T-helper 22 cell (primary cell): ENCODE measurements at places on chromosomes 12 and 14.

DNA sequence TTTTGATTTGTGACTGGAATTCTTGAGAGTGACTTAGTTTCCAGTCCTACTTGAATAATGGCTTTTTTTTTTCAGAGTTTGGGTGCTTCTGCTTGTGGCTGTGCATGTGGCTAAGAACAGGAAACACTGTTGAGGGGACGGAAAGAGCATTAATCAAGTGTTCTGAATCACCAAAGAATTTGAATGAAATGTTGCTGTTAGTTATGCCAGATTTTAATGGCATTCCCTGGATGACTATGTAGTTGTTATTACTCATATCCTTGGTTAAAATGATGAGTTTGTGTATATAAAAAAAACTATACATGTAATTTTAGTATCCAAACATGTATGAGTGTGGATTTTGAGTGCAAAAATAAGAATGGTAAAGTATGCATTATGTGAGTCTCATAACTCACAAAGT, 347.9 kb downstream of the BCAT1 start:
- DNase-seq, result no peak

DNA sequence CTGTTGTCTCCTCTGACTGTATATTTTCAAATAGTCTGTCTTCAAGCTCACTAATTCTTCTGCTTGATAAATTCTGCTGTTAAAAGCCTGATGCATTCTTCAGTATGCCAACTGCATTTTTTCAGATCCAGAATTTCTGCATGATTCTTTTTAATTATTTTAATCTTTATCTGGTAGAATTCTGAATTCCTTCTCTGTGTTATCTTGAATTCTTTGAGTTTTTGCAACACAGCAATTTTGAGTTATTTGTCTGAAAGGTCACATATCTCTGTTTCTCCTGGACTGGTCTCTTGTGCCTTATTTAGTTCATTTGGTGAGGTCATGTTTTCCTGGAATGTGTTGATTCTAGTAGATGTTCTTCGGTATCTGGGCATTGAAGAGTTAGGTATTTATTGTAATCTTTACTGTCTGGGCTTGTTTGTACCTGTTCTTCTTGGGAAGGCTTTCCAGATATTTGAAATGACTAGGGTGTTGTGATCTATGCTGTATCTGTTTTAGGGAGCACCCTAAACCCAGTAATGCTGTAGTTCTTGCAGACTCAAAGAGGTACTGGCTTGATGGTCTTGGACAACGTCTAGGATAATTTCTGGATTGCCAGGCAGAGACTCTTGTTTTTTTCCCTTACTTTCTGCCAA, 193.8 kb upstream of the NPAS3 start:
- DNase-seq, result no peak

DNA sequence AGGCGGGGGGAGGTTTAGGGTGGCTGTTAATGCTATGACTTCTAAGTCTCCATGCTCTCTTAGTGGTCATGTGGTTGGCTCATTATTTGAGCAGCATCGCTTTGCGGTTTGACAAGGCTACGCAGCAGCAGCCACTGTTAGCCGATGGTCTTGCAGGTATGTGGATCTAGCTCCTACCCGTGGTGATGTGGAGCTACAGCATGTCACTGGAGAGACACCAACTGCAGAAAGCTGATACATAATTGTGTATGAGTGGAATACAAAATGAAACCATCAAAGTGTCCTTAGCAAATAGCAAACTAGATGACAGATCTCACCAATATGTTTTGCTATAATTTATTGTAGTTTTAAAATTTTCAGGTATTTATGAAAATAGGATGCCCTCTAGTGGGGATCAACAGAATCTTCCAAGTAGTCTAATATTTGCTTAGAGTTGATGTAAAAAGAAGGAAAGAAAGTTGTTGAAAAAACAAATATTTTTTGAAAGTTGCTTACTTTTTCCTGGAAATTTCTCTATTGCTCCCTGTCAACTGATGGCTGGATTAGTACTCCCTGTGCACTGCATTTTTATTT, 94.9 kb downstream of the NAV3 start:
- no peak for DNase-seq

- no peak for DNase-seq
These were observed 6.0 kb downstream of the KCNA1 start for GRCh38 chr12:4915752-4916151.

- DNase-seq, result no peak
These were observed 1.1 kb downstream of the NUMB start for GRCh38 chr14:73457041-73457923.
